RPMI8226 (cell line): ENCODE measurements at places on chromosomes 6 and 20.

GRCh38 chr20:15166744-15167143 is 829.3 kb upstream of the FLRT3 start:
- DNase-seq, result no peak

- no peak for DNase-seq
These were observed 36.6 kb downstream of the NSFL1C start for GRCh38 chr20:1430004-1430451.

DNA sequence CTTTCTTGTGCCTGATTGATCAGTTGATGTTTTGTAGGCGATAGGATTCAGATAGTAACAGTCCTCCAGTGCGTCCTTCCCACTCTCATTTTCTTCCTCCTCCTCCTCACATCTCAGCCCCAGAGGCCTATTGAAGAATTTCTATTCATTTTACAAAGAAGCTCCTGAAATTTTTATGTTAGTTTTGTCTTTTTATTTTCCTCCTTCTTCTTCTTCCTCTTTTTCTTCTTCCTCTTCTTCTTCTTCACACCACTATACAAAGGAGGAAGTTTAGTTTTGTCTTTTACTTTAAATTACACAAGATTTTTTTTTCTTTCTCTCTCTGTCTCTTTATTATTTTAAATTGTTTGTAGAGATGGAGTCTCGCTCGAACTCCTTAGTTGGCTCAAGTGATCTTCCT is 19.1 kb downstream of the BTN2A1 start:
- no peak for DNase-seq

DNA sequence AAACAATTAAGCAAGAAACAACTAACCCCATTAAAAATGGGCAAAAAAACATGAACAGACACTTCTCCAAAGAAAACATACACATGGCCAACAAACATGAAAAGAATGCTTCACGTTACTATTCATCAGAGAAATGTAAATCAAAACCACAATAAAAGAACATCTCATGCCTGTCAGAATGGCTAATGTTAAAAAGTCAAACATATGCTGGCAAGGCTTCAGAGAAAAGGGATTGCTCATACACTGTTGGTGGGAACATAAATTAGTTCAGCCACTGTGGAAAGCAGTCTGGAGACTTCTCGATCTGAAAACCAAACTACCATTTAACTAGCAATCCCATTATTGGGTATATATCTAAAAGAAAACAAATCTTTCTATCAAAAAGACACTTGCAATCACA is 217.5 kb downstream of the TINAG start:
- DNase-seq, result no peak

DNA sequence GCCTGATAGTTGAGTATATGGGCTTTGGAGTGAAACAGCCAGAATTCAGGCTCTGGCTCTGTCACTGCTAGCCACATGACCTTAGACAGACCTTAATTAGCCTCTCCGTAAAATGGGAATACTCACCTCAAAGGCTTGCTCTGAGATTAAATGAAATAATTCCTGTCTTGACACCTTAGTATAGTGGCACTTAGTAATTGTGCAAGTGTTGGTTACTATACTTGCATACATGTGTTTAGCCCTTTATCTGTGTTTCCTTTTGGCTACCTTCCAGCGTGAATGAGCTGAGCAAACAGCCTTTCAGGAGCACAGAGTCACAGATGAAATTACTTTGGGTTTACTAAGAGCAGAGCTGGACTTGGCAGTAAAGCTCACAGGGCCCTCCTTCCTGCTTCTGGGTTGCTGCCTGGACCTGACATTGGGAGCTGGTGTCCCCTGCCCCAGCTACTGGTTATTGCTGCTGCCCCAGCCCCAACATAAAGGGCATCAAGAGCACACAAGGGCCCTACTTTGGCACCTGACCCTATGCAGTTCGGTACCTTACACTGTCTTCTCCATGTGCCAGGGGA is 32.8 kb downstream of the CD164 start:
- peak; percentile 54 for DNase-seq

- DNase-seq, result no peak
These were observed 201.6 kb downstream of the ISM1 start for GRCh38 chr20:13422637-13423036.

GRCh38 chr6:56706981-56707726 is 64.5 kb upstream of the DST start:
- DNase-seq, result no peak

GRCh38 chr20:20211988-20212518 is 155.9 kb upstream of the INSM1 start:
- DNase-seq, result no peak

DNA sequence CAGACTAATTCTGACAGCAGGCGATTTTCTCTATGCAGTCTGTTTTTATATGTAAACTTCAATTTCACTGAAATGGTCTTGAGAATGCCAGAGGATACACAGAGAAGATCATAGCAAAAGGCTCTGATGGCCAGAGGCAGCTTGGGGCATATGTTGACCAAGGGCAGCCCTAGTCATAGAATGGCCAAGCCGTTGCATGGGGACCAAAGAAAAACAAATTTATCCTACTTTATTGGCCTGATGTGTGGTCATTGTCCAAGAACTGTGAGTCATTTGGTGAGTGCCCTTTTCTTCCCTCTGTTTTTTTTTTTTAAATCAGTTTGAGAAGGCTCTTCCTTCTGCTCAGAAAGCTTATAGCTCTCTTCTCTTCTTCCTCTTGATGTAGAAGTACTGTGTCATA is 5.8 kb downstream of the HDGFL1 start:
- no peak for DNase-seq

DNA sequence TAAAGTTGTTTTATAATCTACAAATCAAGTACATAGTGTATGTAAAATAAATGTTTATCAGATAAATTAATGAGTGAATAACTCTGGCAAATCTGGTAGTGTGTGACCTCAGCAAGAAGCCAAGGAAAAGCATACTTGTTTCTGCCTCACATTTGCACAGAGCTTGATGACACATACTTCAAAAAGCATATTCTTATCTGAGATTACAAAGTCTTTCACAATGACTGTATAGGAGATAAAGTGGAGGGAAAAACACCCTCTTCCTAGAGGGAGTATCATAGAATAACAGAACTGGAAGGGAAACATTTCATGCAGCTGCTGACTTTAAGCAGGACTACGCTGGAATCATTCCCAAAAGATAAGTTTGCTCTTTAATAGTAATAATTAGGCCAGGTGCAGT is 28.1 kb upstream of the AKAP7 start:
- no peak for DNase-seq
